CD4-positive, CD25-positive, alpha-beta regulatory T cell (primary cell): ENCODE measurements at places on chromosomes 12 and 14.

- DNase-seq = no peak
Measured at GRCh38 chr12:62279058-62279457, 18.9 kb downstream of the USP15 start.

GRCh38 chr14:61705017-61705416, 9.7 kb downstream of the HIF1A start:
- no peak for DNase-seq

DNA sequence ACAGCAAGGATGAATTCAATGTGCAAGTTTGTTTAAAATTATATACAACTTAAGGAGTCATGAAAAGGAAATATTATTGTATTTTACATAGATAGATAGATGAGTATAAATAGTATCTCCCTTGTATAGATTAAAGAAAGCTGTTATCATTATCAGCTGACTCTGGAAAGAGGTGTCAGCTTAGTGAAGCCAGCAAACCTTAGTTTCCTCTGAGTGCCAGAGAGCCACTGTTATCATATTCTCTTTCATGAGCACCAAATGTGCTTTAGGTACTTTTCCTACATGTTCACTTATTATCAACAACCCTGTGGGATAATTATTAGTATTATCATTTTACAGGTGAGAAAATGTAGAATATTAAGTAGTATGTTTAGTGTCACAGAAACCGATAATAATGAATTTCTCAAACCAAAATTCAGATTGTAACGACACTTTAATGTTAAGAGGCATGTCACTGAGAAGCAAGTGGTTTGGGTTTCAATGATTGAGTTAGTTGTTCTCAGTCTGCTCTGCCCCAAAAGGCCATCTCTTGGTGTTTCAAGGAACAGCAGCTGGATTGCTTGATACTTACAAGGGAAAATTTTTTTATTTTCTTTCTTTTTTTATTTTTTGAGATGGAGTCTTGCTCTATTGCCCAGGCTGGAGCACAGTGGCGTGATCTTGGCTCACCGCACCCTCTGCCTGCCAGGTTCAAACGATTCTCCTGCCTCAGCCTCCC, 53.7 kb downstream of the PLEKHA5 start:
- DNase-seq = no peak

GRCh38 chr14:48333221-48333920, 658.0 kb upstream of the MDGA2 start:
- no peak for DNase-seq

GRCh38 chr14:86072116-86072894, 542.4 kb downstream of the FLRT2 start:
- DNase-seq = no peak

- no peak for DNase-seq
Measured at GRCh38 chr12:94616203-94616729, 34.1 kb downstream of the TMCC3 start.

DNA sequence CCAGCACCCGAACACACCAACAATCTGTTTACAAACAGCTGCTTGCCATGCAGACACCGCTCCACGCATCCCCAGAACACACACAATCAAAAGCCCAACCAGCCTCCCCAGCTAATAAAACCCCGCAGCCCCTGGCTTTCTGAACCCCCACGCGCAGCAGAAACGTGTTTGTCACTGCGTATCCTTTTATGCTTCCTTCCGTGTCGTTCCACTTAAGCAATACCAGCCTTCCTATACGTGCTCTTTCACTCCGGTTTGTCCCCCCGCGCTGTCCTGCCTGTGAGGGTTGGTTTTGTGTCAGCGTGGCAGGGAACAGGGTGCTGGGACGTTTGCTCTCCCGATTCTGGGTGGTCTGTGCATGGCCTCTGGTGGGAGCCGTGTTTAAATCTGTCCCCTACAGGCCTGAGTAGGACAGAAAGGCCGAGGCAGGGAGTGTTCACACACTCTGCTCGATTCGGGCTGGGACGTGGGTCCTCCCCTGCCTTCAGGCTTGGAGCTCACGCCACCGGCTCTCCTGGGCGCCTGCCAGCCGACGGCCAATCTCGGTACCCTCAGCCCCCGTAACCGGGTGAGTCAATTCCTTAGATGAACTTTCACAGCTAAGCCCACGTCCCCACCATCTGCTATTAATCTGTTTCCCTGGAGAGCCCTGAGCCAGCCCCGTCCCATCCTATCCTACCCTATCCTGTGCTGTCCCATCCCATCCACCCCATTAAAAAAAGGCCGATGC, 60.0 kb downstream of the NOC4L start:
- no peak for DNase-seq

DNA sequence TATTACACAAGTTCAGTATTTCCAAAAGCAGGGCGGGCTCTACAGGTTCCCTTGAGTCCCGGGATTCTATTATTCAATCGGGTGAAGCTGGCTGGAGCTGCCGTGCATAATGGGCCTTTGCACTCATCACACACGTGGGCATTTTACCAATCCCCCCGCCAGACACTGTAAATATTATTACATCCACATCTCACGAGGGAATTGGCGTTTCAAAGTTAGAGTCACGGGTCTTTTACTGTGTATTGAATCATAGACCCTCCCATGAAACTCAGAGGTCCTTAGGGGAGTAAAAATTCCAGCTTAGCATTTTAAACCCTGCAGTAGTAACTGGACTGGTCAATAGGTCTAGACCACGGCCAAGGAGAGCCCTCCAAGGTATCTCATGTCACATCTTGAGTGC, 70.3 kb downstream of the MAP1LC3B2 start:
- DNase-seq = no peak

GRCh38 chr14:100004392-100004791, 60.8 kb upstream of the EVL start:
- DNase-seq = peak; percentile 8

GRCh38 chr14:22002860-22003284, 329.3 kb upstream of the OR4E1 start:
- DNase-seq = peak; percentile 48

- DNase-seq = no peak
Measured at GRCh38 chr12:131796754-131797587, 31.2 kb upstream of the MMP17 start.

GRCh38 chr12:106692896-106693820, 81.3 kb upstream of the RIC8B start:
- DNase-seq = no peak

- DNase-seq = no peak
Measured at GRCh38 chr12:109307051-109307450, 2.0 kb downstream of the FOXN4 start.

GRCh38 chr14:64745511-64746091, 41.4 kb downstream of the PLEKHG3 start:
- DNase-seq = no peak

DNA sequence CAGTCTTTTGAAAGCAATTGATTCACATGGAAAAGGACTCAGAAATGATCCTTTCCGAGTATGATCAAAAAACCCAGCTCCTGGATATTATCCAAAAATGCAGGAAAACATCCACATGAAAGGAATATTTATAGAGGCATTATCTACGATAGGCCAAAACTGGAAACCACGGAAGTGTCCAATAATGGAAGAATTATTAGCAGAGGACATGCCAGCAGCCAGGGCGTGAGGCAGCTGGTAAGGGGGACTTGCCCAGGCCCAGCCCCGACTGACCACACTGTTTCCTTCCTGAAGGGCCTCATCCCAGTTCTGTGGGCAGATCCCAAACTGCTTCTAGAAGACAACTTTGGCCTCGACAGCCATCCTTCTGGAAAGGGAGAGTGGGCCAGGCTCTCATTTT, 20.5 kb downstream of the ACTN1 start:
- DNase-seq = no peak

- no peak for DNase-seq
Measured at GRCh38 chr12:70283232-70283631, 40.0 kb downstream of the CNOT2 start.

DNA sequence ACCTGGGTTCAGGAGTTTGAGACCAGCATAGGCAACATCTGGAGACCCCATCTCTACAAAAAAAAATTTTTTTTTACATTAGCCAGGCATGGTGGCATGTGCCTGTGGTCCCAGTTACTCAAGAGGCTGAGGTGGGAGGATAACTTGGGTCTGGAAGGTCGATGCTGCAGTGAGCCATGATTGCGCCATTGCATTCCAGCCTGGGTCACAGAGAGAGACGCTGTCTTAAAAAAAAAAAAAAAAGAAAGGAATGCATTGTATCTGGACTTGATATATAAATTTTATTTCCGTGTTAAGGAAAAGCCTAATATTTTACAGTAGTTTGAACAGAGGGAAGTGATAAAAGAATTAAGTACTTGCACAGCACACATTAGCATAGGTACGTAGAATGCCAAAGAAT, 97.2 kb downstream of the ZC3H14 start:
- DNase-seq = no peak

DNA sequence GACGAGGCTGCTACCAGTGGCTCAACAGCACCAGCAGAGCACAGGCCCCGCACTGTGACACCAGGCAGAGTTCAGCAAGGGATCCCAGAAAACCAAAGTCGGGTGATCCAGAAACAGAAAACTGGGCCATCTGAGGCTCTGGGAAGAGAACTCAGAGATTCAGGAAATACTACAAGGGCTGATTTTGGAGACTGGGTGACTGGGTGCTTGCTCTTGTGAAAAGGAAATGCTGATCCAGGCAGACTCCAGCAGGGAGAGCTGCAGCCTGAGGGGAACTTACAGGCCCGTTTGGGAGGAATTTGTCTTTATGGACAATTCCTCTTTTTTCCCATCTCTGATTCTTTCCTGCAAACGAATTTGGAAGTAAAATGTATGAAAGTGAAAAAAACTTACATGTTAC, 28.2 kb downstream of the FOXN3 start:
- DNase-seq = no peak

- DNase-seq = no peak
Measured at GRCh38 chr14:32623300-32624093, 294.4 kb downstream of the AKAP6 start.

DNA sequence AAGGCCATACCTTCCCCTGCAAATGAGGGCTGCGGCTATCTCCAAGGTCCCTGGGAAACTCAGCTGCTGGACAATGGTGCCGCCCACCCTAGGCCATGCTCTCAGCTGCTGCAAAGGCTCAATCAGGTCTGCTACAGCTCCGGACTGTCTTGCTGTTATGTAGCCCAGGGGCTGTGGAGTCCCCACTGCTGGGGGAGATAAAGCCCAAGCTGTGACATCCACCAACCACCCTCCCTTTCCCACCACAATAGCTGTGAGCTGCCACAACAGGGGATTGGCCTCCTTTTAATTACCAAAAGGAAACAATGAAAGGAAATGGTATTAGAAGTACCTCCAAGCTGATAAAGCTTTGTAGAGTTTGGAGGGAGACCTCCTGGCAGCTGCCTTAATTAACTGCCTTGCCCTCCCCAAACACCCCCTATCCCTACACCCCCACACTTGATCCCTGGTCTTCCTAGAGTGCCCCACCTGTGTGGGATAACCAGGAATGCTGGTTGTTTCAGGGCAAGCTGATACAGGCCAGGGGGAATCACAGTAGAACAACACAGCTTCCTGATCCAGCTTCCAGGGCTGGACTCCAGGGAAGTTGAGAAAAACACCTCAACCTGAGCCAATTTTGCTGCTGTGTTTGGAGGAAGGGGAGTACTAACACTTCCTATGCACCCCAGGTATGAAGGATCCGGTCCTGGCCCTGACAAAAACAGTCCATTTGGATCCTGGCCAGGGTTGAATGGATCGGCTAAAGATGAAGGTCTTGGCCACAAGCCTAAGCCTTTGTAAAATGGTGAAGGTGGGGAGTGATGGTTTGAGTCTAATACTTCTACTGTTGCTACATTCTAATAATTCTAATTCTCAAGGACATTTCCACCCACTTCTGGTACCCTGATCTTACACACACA, at the start of gene VWF:
Gene VWF (minus strand): TSS at position 260 of the 899 bp plus-strand sequence. CDS start 1,474 bp downstream, outside the sequence.
- no peak for DNase-seq

DNA sequence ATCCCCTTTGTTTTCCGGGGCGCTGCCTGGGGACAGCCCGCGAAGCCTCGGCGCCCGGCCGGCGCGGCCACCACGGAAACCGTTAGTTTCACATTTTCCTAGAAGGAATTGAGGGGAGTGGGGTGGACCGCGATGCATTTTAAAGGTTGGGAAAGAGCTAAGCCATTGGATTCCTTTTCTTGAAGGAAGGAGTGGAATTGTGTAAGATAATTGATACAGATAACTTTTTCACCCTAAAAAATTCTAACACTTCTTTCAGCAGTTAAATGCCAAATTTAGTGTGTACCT, 137.1 kb downstream of the MON2 start:
- no peak for DNase-seq
